IMR-90 (cell line): ENCODE measurements at places on chromosomes 12 and 14. TPM values are rescaled to one million over a fixed set of nuclear protein-coding genes. Genes with fewer than 3 reads are reported as not detected.

DNA sequence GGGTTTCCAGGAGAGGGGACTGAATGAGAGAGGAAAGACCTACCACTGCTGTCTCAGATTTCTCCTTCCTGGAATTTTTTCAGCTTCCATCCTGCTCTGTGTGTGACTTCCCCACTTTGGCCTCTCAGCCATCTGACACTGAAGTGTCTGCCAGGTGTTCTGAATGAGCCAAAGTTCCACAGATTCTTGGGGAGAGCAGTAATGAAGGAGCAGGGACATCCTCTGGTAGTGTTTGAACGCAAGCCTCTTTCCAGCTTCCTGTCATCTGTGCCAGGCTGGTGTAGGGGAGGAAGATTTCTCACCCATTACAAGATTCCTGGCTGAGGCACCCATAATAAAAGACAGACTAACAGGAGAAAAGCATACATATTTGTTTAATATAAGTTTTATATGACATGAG, 141.7 kb upstream of the NRXN3 start:
- DNase-seq, result no peak

DNA sequence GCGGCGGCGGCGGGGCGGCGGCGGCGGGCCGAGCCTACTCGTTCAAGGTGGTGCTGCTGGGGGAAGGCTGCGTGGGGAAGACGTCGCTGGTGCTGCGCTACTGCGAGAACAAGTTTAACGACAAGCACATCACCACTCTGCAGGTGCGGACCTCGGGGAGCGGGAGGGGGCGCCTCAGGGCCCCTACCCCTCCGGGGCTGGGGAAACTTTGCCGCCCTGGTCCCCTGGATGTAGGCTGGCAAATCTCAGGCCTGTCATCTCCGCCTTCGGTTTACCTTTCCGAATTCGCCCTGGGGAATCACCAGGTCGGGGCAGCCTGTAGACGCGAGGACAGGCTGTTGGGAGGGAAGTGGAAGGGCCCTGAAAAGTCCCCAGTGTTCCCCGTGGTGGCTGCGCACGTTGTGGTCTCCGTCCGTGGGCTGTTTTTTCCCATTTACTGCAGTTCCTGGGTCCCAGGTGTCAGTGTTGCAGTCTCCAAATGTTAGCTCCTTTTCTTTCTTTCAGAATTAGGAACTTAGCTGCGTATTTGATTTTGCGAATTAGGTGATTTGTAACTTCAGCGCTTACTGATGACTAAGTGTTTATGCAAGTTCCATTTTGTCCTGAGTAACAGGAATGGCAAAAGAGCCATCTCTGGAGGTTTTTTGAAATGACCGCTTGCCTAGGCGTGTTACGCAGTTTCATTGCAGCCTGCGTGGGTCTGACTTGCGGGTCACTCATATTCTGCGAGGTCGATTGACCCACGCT, 656 bp downstream of the RAB21 start:
- DNase-seq, result peak; percentile 73

The FAR2 gene
- total RNA-seq, result 1.1 and 2.0 TPM in 2 replicates

DNA sequence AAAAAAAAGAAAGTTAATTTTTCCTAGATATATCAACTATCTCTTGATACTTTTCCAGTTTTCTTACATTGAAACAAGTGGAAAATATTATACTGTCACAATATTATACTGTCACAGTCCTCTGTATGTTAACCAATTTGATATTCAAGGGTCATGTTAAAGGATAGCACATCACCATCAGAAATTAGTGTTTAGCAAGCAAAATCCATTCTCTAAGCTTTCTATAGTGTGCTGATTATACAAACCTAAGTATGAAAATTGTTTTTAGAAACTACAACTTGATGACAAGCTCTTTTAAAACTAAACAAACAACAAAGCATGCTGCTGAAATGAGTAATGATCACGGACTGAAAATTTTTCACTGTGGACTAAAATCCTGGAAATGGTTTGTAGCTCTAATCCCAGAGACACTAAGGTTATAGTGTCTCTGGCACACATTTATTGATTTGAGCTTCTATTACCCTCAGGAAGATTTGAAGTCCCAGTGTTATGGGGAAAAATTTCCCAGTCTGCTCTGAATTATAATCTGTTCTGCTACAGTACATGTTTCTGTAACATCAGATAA, 9.7 kb downstream of the SPTSSA start:
- no peak for DNase-seq

DNA sequence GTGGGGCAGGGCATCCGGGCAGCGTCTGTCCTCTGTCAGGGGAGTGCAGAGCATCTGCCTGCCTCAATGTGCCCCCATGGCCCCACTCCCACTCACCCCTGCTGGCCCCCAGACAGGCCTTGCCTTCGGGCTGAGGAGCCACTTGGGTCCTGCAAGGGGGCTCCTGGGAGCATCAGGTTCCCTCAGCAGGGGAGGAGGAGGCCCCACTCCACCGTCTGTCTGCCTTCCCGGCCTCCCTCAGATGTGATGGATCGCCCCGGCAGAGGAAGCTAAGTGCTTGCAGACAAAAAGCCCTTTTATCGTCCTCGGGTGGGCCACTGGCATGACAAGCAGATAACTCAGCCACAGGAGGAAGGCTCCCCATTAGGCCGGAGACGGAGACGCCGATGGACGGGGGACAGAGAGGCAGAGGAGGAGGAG, 35.1 kb downstream of the NCOR2 start:
- no peak for DNase-seq

- DNase-seq, result no peak
Observed at GRCh38 chr12:47722941-47723631, 2.2 kb downstream of the ENDOU start.

DNA sequence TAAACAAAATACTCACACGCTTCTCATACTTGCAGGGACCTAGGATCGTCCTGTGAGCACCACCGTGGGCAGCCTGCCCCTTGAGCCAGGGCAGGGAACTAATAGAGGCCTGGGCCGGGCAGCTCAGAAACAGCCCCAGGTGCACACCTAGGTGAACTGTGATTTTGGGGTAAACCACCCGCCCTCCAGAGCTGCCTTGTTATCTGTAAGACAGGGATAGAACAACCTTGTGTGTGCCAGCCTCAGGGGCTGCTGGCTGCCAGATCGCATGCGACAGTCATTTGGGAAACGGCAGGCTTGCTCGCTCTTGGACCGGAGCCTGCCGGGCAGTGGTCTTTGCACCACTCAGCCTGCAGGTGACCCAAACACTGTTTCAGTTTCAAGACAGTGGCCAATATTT, 86.8 kb downstream of the ADGRD1 start:
- DNase-seq, result no peak

The CISTR gene
- total RNA-seq, result not detected in 2 replicates

DNA sequence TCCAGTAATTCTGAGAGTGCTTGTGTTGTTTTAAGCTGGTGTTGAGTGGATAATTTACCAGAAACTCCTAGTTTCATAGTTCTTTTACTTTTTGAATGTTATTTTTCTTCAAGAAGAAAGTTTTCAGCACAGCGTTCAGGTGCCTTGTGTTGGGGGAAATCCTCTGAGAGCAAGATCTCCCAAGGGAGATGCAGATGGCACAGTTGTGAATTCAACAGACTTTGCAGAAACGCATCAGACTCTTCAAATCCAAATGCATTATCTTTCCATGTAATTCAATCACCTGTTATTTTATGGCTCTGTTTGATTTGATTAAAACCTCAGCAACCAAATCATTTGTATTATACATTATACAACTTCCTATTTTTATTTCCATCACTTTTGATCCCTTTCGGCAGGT, 439.9 kb downstream of the EGLN3 start:
- DNase-seq, result no peak

The HOXC4 gene
- under 0.01 TPM in 1 of 2 replicates, not detected in the other for total RNA-seq

DNA sequence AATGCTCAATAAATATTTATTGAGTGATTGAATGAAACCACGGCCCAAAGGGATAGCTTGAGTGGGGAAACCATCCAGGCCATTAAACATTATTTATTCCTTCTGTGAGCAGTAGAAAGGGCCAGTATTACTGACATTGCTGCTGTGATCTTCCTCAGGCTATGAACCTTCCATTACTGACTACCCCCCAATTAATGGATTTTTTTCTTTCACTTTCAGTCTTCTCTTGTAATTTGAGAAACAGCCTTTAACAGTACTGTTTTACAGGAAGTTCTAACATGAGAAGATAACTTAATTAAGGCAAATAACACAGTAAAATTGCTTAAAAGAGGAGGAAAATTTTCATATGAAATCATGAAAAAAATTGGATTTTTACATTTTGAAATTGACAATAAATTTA, 629.5 kb downstream of the TRHDE start:
- no peak for DNase-seq

- DNase-seq, result peak; percentile 26
Observed at GRCh38 chr12:77058740-77059139, 6.6 kb downstream of the E2F7 start.

DNA sequence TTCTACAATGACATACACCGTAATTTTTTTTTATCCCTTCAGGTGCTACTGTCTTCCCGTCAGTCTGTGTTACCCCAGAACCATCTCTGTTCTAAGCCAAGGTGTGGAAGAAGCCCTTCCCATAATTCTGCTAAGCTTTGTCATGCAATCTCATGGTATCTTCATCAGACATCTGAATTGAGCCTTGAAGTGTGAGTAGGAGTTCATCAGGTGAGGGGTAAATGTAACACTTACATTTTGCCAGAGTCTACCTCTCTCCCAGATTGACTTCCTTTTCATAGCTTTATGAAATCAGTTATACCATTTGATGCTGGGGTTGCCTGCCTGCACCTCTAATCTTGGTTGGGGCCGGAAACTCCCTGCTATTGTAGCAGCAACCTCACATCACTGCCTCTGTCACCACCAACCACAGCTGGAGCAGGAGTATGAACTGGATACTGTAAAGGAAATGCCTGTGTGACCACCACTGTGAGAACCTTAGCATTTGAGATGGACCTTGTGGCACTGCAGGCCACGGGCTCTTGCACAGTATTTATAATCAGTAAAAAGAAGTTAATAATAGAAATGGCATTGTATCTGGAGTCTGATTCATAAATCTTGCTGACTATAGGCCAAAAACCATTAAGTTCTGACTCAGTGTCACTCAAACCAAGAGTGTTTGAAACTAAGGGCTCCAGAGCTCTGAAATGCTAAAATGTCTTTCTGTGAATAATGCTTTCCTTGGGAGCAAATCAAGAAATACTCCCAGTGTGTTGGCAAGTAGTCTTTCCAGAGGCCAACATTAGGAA, 58.7 kb upstream of the STK38L start:
- DNase-seq, result peak; percentile 91

- DNase-seq, result peak; percentile 37
Observed at GRCh38 chr14:55512421-55512820, 67.6 kb upstream of the KTN1 start.

DNA sequence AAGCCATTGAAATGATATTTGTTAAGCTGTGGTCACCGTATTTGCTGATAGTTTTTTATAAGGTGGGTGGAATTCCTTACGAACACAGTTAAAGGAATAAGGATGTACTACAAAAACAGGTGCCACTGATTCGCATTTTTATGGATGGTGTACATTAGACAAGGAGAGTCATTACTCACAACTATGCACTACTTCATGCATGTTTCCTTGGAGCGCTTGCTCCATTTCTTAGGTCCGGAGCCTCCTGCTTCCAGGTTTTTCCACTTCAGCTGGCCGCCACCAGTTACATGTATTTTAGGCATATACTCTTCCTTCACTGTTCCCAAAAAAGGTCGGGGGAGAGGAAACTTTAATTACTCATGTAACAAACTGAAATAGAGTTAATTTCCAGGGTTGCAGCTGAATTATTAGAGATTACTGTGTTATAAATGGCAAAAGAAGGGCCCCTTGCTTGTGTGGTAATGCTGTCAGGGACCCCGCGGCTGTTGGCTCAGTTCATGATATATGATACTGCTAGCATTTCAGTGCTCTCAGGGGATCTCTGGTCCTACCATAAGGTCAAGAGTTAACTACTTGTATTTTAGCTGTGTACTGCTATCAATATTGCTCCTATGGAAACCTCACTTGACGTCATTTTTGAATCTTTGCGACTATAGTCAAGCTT, 454.7 kb downstream of the NPAS3 start:
- no peak for DNase-seq

DNA sequence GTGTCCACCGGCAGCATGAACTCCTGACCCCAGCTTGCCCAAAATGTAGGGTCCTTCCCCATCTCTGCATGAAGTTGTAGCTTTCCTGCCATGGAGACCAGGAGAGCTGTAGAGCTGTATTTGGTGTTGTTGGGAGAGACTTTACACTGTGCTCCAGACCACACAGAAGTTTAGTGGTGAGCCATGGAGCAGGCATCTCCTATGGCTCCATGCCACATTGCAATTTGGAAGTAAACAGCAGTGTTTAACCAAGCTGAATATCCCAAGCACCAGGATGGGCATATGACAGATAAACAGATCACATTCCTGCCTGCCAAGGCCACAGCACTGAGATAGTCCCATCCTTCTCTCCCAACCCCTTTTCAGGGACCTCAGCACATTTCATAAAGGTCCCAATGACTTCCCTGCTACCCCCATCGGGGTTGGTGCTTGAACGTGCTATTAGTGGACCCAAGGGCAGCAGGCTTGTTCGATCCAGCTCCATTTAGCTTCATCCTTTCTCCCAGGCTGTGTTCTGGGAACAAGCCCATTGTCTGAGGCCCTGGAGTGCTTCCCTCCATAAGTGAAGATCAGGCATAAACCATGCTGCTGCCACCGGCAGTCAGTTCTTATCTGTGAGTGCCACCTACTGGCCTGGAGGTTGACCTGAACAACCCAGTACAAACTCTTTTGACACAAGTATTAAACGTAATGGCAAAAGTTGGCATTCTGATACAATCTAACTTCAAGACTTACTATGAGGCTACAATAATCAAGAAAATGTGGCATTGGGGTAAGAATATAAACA, 172.3 kb upstream of the ATXN7L3B start:
- peak; percentile 33 for DNase-seq

The TAS2R19 gene
- total RNA-seq, result 5.0 and 8.1 TPM in 2 replicates

DNA sequence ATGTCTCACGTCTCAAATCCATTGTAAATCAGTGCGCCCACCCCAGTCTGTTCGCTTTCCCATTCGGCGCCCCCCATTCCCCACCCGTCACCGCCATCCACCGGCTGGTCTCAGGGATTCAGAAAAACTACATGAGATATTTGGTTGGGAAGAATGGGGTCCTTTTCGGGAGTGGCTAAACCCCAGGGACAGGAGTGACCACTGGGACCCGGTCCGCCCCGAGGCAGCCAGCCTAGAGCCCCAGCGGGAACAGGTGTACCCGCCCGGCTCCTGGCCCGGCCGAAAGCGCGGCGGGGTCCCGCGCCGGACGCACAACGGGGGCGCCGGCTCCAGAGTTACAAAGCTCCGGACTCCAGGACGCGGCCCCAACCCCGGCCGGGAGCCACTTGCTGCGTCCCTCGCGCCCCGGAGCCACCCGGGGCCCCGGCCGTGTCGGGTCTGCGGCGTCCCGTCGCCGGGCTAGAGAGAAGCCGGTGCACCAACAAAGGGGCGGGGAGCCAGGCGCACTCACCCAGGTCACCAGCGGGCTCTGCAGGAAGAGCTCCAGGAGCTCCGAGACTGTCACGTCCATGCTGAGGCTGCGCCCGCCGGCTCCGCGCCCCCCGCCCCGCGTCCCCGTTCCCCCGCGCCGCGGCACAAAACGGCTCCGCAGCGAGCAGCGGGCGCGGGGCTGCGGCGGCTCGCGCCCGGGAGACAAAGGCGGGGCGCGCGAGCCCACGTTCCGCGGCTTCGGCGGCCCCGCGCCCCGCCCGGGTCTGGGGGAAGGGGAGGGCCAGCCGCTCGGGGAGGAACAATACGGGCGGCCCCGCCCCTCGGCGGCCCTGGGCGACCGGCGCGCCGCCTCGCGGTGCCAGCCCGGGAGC, at the start of gene CCDC88C:
Gene CCDC88C (minus strand): TSS at position 701 of the 863 bp plus-strand sequence. CDS start 130 bp downstream, at position 571.
- DNase-seq, result no peak

GRCh38 chr14:97180304-97181200, 383.4 kb downstream of the VRK1 start:
- DNase-seq, result no peak

GRCh38 chr14:56055511-56055910, 62.7 kb upstream of the PELI2 start:
- no peak for DNase-seq
